ENCODE measurements at places on chromosomes 2 and 18.

- H3K36me3 ChIP-seq = no peaks in the 10 kb centered on the region
- no peak overlapping the region for H3K27ac ChIP-seq
- H3K27me3 ChIP-seq = no peaks in the 10 kb centered on the region
- no peak for DNase-seq
- no peaks in the 10 kb centered on the region for H3K4me1 ChIP-seq
- no peak overlapping the region for H3K4me3 ChIP-seq
Observed at GRCh38 chr2:50207881-50208280, 824.1 kb downstream of the NRXN1 start.

GRCh38 chr2:43169987-43170386 is 56.4 kb downstream of the ZFP36L2 start:
- H3K36me3 ChIP-seq = no peaks in the 10 kb centered on the region
- H3K27me3 ChIP-seq = peaks cover 3% of the 10 kb centered on the region
- no peak overlapping the region for H3K4me3 ChIP-seq
- DNase-seq = no peak
- H3K27ac ChIP-seq = no peak overlapping the region

DNA sequence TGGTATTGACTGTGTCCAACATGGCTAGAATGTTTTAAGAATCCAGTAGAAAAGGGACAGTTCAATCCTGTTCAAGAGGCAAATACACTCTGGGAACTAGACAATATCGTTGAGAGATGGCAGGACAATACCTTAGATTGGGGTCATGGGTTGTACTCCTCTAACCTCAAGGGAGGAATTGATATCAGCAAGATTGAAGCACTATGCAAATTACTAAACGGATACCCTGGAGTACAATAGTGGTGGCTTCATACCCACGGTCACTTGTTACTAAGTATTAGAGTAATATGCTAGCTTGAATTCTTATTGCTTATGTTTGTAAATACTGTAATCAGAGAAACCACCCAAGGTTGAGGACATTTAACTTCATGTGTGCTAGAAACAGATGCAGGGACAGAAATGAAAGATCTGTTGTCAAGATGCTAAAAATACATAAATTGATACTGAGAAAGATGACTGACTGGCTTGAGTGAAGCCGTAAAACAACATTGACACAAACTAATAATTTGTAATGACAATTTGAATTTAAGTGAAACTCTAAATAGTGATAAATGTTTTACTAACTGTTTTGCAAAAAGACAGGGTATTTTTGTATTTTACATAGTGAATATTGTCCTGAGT is 73.3 kb downstream of the KCNJ3 start:
- DNase-seq = no peak
- no peaks in the 10 kb centered on the region for H3K27me3 ChIP-seq
- no peaks in the 10 kb centered on the region for H3K4me1 ChIP-seq
- H3K27ac ChIP-seq = no peak overlapping the region

DNA sequence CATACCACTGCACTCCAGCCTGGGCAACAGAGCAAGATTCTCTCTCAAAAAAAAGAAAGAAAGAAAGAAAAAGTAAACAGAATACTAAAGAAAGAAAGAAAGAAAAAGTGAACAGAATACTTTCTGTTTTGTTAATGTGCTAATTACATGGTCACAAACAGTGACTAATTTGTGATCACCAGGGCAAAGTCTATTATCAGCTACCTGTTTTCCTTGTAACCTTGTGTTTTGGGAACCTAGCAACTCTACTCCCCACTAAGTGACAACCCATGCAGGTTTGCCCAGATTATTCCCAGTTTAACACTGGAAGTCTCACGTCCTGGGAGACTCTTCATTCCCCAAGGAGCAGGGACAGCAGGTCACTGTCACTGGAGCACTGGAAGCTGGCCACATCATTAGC is 16.7 kb upstream of the UGT1A9 start:
- no peak overlapping the region for H3K27ac ChIP-seq
- H3K4me1 ChIP-seq = no peaks in the 10 kb centered on the region
- no peaks in the 10 kb centered on the region for H3K36me3 ChIP-seq
- no peaks in the 10 kb centered on the region for H3K27me3 ChIP-seq

DNA sequence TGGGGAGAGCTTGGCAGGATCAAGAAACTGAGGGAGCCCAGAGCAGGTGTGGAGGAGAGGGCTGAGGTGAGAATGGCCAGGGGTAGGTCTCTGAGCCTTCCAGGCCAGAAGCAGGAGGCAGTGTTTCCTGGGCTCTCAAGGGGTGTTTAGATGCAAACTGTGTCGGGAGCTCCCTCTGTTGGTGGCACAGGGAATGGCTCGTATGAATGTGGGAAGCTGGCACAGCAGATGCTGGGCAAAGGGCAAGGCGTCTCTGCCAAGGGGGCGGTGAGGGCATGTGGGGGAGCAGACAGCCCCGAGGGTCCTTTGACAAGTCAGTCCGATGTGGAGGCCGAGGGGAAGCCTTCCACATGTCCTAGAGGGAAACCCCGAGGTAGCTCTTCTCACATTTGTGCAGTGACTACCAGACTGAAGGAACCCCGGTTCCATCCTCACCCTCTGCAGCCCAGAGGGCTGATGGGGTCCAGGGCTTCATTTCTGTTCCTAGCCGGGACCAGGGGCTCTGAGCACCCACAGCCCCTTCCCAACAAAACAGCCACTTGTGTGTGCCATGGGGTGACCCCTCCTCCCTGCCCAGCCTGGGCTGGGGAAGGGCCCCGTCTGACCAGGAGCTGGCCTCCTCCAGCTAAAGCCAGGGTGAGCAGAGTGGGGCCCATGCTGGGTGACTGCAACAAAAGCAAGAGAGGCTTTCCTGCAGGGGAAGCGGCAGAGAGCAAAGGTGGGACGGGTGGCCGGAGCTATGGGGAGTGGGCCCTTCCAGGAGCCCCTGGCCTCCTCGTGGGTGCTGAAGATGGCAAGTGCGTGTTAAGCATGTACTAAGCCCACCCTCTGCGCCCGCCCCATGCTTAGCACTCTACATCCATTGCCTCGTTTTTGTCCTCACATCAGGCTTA is 103.4 kb downstream of the SEPTIN10 start:
- no peak overlapping the region for H3K4me3 ChIP-seq
- H3K27ac ChIP-seq = no peak overlapping the region
- H3K4me1 ChIP-seq = peaks cover 15% of the 10 kb centered on the region
- peak; percentile 63 for DNase-seq

DNA sequence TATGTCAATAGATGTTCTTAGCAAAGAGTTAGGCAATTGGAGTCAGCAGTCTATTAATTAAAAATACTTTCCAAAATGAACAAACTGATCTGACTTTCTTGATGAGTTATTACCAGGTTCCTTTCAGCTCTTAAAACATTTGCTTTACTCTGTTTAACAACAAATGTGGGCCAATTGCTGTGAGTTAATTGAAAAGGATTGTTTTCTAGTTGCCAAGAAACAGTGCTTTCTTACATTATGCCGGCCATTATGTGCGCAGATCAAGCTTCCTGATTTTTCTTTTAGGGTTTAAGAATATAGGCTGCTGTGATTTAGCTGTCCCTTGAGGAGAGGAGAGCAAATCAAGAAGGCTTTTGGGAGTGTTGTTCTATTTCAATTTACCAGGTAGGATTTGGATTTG is 50.5 kb upstream of the ITPRID2 start:
- no peak for DNase-seq
- peaks cover 7% of the 10 kb centered on the region for H3K4me1 ChIP-seq
- H3K36me3 ChIP-seq = no peaks in the 10 kb centered on the region
- peaks cover 4% of the 10 kb centered on the region for H3K27me3 ChIP-seq
- H3K4me3 ChIP-seq = no peak overlapping the region

GRCh38 chr18:7458884-7459283 is 108.2 kb upstream of the PTPRM start:
- no peak for DNase-seq
- peaks cover 27% of the 10 kb centered on the region for H3K27me3 ChIP-seq
- no peaks in the 10 kb centered on the region for H3K36me3 ChIP-seq
- peaks cover 9% of the 10 kb centered on the region for H3K4me1 ChIP-seq
- no peak overlapping the region for H3K4me3 ChIP-seq
- H3K27ac ChIP-seq = no peak overlapping the region

- H3K4me3 ChIP-seq = peak overlapping the region; percentile 84
- peaks cover 1% of the 10 kb centered on the region for H3K27me3 ChIP-seq
- no peaks in the 10 kb centered on the region for H3K36me3 ChIP-seq
- peaks cover 100% of the 10 kb centered on the region for H3K4me1 ChIP-seq
- DNase-seq = peak; percentile 95
Observed at GRCh38 chr2:207253666-207254345, 88.1 kb upstream of the KLF7 start.

- H3K36me3 ChIP-seq = no peaks in the 10 kb centered on the region
- peaks cover 9% of the 10 kb centered on the region for H3K4me1 ChIP-seq
- H3K4me3 ChIP-seq = no peak overlapping the region
Observed at GRCh38 chr18:62081248-62081647, 105.6 kb downstream of the PIGN start.

DNA sequence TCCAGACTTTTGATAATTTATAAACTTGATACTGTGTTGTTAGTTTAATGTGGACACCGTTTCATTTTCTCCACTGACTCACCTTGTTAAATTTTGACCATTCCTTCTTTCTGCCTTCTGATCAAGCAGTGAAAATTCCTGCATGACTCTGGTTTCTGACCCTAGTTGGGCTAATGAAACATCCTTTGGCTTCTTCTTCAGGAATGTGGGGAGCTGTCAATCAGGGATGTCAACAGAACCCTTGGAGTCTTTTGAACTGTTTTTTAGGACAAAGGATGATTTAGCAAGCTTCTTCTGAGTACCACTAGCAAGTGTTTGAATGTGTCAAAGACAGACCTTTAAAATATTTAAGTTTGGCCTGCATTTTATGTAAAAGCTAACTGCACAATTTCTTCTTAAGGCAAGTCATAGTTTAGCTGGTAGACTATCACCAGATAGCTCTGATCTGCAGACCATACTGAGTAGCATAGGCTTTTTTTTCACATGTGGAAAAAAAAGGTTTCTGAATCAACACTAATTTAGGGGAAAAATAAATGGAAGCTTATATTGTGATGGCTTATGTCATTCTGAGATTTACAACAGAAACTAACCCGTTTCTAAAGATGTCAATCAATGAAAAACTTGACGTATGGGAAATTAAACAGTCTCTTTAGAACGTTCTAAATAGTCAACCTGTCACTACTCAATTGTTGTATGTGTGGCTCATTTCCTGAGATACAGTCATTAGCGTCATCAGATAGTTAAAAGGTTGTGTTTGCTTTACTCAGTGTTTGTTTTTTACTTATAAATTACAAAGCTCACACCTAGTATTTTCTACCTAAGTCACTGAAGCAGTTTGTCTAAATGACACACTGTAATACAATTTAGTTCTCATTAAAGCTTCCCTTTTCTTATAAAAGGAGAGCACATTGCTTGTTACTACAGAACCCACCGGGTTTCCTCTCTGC is 311.4 kb downstream of the PTPRM start:
- no peak overlapping the region for H3K27ac ChIP-seq
- no peak for DNase-seq
- H3K27me3 ChIP-seq = no peaks in the 10 kb centered on the region

GRCh38 chr2:28684142-28684858 is 67.3 kb upstream of the PPP1CB start:
- H3K27ac ChIP-seq = no peak overlapping the region
- H3K4me3 ChIP-seq = no peak overlapping the region
- no peak for DNase-seq

DNA sequence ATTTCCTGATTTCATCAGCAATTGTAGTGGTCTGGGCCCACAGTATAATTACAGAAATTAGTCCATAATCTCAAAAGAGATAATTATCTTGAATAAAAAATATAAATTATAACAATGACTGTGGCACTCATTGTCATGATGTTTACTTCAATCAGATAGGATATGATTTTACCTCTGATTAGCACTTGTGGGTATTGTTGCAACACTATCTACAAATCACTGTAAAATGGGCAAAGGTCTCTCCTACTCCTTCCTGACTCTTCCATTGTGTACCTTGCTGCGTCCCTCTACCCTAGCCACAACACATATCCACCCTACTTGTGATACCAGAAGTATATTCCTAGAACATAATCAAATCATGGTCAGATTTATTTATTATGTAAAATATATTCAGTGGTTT is 200.9 kb upstream of the TRIB2 start:
- H3K27me3 ChIP-seq = peaks cover 1% of the 10 kb centered on the region
- no peak for DNase-seq
- no peak overlapping the region for H3K27ac ChIP-seq
- H3K4me3 ChIP-seq = no peak overlapping the region
- peaks cover 10% of the 10 kb centered on the region for H3K4me1 ChIP-seq

DNA sequence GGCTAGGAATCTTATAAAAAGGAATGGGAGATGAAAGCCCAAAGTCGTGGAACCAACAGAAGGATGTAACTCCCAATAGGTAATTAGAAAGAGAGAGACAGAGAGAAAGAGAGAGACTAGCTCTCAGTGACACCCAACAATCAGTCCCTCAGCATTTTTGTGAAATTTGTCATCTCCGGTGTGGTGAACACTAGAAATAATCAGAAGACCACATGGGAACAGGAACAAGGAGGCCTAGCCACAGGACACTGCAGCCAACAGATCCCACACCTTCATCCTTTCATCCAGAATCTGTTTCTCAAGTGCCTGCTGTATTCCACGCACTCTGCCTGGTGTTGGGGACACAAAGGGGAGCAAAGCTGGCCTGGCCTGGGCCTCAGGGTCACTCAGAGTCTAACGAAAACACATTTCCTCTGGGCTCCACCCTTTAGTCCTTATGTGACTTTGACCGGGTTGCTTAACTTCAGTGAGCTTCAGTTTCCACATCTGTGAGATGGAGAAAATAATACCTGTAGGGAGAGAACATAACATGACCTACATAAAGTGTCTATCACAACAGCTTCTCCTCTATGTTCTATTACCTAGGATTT is 53.1 kb downstream of the EHD3 start:
- DNase-seq = peak; percentile 42
- H3K36me3 ChIP-seq = no peaks in the 10 kb centered on the region
- H3K4me3 ChIP-seq = no peak overlapping the region
- peaks cover 64% of the 10 kb centered on the region for H3K4me1 ChIP-seq
- H3K27ac ChIP-seq = peak overlapping the region; percentile 83

DNA sequence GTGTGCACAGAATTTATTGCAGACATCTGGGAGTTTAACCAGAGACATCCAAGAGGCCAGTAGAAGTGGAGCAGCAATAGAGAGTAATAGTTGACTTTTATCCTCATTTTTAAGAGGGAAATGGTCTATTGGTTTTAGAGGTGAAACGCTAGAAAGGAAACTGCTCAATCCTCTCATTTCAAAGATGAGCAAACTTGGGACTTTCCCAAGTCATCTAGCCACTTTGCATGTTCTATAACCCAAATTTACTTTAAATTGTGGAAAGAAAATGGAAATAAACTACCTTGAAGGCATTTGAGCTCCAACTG is 601.7 kb downstream of the ARHGAP15 start:
- H3K4me1 ChIP-seq = peaks cover 23% of the 10 kb centered on the region
- no peaks in the 10 kb centered on the region for H3K27me3 ChIP-seq
- H3K27ac ChIP-seq = no peak overlapping the region
- H3K4me3 ChIP-seq = no peak overlapping the region
- no peaks in the 10 kb centered on the region for H3K36me3 ChIP-seq
- no peak for DNase-seq

All from HFFc6 (cell line).